ENCODE measurements at places on chromosomes 16 and 17.

DNA sequence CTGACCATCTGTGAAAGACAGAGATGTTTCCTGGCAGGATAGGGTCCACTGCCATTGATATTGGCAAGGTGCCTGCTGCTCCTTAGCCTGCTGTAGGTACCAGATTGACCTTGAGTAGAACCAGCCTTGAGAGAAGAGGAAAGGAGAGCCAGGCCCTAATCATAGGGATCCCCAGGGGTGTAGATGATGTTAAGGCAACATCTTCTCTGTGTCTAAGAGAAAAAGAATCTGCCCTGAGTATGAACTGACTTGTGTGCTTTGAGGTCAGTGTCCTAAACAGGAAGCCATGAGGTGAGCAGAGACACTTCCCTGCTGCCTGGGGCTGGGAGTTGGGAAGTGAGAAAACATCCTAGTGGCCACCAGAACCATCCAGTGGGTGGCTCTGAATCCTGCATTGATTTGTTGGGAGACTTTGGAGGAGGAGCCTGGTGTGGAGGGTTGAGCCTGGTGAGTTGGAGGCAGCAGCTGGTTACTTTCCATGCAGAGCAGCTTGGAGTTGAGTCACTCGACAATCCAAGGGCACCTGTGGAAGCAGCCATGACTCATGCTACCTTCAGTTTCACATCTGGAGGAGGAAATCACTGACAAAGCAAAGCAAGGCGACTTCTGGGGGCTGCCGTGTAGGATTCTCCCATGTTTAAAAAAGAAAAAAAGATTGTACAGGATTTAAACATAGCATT, 47.8 kb downstream of the BMERB1 start:
- DNase-seq, result no peak

- no peak for DNase-seq
Measured at GRCh38 chr17:80656590-80656989, 112.0 kb downstream of the RPTOR start.

DNA sequence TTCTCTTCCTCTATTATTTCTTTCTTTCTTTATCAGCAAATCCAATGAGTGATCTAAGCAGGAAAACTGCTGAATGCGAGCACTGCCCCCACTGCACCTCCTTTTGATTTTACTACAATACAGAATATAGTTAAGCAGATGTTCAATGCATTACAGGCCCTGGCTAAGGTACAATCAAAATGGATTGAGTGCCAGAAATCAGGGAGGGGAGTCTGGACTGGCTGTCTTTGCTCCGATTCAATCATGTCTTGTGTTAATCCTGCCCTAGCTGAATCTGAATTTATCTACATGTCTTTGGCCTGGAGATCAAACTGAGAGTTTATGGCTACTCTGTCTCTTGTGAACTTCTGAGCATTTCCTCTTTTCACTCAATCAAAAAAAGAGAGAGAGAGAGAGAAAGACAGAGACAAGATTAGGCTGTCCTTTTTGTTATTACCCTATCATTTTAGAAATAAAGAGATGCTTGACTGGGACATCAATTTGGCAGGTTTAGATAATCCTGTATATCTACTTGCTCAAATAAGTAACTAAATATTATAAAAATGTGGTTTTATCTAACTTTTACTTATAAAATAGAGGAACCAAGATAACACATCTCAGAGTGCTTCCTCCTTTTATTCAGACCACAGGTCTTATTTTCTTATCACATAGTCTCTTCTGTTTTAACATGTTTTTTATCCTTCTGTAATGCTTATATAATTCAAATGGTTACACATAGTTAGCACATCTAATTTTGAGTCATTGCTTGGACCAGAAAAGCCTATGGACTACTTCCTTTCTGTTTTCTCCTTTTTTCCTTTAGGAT, 656.2 kb downstream of the KCNJ2 start:
- no peak for DNase-seq

- DNase-seq, result no peak
Measured at GRCh38 chr16:1206786-1207185, 18.3 kb downstream of the TPSG1 start.

DNA sequence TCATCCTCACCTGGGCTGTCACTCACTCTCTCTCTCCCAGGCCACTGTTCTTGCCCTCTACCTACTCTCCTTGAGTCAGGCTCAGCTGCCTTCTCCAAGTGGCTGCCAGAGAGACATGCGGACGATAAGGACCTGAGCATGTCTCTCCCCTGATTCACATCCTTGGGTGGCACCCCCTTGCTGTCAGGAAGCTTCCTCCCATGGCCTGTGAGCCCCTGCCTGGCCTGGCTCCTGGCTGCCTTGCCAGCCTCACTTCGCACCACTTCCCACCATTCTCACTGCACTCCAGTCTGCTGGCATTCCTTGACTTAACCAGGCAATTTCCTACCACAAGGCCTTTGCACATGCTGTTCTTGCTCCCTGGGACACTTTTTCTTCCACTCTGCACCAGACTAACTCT, 2.7 kb upstream of the ALDH3A1 start:
- no peak for DNase-seq

- no peak for DNase-seq
Measured at GRCh38 chr17:34820248-34820801, 140.9 kb downstream of the CCT6B start.

GRCh38 chr17:29069526-29070041, 26.6 kb downstream of the PIPOX start:
- DNase-seq, result no peak

DNA sequence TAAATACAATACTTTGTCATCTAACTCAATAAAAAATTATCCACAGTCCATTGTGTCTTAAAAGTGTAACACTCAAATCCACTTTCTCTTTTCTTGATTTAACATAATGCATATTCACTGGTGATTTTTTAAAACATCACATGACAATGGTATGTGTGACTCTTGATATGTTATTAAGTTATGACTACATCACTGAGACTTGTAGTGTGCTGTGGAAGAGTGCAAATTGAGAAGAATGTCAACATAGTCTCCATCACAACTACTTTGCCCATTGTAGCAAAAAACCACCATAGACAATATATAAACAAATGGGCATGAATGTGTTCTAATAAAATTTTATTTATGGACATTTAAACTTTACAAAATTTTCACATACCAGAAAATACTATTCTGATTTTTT, 380.7 kb upstream of the PMFBP1 start:
- no peak for DNase-seq

DNA sequence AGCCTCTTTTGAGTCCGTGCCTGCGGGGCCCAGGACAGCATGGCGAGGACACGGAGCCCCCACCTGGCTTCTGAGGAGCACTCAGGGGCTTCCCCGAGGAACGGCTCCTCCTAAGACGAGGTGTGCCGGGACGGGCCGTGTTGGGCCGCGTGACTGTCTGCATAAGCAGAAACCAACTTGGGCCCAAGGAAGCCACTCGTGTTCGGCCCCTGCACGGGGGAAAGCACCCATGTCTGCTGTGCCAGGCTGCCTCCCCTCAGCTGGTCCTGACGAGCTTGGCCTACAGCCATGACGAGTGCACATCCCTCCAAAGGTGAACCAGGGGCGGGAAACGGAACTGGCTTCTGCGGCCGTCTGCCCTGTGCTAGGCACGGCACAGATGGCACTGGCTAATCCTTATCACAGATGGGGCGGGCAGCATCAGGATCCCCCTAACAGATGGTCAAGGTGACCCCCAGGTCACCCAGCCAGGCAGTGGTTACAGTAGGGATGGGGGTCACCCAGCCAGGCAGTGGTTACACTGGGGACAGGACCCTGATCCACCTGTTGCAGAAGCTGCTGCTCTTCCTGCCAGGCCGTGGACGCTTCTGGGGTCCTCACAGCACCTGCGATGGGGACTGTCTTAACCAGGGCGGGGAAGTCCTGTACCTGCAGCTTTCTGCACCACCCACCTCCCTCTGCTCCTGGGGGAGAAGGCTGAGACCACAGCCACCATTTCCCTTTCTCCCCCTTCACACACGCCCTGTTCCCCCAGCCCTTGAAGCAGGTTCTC, 25.6 kb downstream of the MRM3 start:
- DNase-seq, result no peak

DNA sequence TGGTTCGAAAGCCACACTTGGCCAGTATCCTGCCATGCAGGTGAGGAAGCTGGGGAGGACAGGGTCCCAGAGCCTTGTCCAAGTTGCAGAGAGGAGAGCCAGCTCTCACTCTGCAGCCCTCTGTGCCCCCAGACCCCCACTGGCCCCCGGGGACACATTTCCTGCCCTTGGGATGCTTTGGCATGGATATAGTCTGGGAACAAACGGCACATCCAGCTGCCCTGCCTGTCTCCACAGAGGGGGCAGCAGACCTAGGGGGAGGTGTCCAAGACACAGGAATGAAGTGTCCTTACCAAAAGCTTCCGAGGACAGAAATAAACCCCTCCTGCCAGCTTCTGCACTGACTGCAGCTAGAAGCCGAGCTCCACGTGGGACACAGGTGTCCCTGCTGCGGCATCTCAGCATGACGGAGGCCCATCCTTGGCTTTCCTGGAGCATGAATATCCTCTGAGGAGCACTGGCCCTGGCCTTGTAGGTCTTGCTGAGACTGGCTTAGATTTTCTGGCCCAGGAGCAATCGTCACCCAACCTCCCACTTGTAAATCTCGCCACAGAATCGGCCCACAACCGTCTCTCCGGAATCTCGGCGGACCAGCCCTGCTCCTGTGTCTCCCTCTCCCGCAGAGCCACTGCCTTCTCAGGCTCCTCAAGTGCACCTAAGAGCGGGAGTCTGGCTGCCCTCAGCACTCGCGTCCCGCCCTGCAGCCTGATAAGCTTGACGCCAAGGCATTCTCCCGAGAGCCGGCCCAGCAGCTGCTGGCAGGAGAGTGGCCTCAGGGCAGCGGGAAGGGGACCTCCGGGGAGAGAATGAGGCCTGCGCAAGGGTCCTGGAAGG, 1.1 kb upstream of the CAPN15 start:
- DNase-seq, result no peak

- DNase-seq, result no peak
Measured at GRCh38 chr16:85285681-85286065, 173.4 kb upstream of the CIBAR2 start.

GRCh38 chr17:265718-266117, 84.3 kb upstream of the DOC2B start:
- DNase-seq, result no peak

DNA sequence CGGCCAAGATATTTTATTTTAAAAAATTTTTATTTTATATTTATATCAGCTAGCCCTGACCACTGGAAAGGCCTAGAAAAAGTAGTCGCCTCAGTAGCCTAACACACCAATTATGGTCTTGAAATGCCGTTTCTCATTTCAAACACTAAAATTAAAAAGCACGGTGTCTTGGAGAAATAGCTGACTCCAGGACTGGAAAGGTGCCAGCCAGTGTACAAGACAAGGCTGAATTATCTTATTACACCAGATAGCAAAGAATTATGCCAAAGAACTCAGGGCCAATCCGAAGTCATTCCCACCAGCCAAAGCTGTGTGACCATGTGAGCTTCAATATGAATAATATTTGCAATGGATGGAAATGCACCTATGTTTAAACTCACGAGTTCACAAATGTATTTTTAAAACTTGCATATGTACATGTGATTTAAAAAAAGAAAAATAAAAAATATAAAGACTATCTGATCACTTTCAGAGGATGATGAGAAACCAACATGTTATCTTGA, 19.9 kb upstream of the ATP2C2 start:
- no peak for DNase-seq

DNA sequence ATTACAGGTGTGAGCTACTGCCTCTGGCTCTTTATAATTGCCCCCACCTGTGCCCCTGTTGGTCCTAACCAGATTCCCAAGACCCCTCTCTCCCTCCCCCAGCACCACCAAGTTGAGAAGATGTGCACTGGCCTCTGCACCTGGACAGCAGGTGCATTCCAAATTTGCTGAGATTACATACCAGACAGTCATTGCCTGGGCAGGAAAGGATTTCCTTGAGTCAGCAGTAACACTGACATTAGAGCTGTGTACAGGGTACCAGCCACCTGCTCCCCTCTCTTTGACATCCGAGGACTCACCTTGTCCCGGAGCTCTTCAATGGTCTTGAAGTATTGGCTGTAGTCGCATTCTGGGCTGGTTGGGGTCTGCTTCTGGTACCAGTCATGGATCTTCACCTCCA, 659 bp downstream of the KRT15 start:
- DNase-seq, result no peak
